Stimulated activated CD4-positive, alpha-beta T cell treated with anti-CD3 and anti-CD28 coated beads, Interleukin-12 subunit alpha, Interleukin-12 subunit beta, amount 100 ng/mL, for 24 hours (primary cell): ENCODE measurements at places on chromosomes 2 and 18.

DNA sequence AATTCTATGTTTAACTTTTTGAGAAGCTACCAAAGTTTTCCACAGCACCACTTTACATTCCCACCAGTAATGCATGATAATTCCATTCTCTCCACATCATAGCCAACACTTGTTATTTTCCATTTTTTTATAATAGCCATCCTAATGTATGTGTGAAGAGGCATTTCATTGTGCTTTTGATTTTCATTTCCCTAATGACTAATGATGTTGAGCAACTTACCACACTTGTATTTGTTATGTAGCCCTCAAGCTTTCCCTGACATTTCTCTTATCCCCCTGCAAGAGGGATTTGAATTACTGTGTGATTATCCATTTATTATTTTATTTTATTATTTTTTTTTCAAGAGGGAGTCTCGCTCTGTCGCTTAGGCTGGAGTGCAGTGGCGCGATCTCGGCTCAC, 23.6 kb upstream of the SOS1 start:
- DNase-seq: no peak

DNA sequence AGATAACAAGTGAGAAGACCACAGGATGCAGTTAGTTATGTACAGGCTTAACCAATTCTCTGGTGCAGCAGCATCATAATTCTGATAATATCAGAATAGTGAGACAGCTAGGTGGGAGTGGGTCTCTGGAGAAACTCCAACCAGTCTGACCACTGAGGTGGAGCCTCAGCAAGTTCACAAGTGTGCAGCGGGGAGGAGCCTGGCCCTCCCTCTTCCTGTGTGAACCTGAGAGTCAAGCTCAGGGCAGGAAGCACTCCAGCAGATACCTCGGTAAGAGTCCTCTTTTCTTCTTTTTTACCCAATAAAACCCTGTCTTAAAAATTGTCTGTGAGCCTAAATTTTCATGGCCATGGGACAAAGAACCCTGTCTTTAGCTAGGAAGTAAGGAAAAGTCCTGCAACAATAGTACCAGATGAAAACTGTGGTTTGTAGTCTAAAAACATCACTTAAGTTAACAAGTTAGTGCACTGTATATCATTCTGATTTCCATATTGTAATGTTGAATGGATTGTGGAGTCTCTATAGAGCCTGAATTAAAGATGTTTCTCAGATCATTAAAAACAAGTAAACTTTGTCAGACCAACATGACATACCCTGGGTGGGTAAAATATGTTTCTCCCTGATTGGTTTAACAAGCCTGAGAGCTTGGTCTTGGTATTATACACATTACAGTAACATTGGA, 370.8 kb downstream of the TMEM182 start:
- no peak for DNase-seq

DNA sequence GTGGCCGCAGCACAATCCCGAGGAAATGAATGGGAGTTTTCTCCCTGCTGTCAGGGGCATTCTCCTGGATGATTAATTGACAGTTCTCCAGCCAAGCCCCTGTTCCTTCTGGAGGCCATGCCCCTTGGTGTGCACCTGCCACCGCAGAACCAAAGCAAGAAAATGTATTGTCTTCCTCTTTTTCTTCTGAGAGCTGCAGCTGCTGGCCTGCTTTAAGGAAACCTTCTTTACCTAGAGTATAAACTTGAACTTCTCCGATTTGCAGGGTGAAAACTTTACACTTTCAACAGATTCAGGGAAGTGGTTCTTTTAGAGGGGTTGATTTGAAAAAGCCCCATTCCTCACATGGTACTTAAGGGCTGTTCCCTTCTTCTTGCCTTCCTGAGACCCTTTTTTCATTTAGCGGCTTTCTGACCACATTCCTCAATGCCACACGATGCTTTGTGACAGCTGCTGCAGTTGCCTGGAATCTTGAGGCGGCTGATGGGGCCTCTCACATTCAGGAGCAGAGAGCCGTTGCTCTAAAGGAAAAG, 402.8 kb downstream of the TXNL1 start:
- DNase-seq: no peak

DNA sequence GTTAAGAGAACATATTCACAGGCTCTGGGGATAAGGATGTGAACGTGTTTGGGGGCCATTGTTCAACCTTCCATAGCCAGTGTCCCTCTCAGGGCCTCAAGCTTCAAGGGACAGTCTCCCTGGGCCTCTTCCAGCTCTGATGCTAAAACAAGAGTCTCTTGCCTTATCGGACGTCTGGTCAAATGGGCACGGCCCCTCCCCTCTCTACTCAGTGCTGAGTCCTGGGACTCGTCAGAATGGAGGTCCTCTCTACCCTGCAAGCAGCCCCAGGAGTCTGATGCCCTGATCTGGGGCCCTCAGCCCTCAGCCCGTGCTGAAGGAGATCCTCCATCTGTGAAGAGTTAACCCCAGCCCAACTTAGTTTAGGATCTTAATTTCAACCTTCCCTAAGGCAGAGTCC, 198.2 kb downstream of the ZFP36L2 start:
- DNase-seq: no peak

DNA sequence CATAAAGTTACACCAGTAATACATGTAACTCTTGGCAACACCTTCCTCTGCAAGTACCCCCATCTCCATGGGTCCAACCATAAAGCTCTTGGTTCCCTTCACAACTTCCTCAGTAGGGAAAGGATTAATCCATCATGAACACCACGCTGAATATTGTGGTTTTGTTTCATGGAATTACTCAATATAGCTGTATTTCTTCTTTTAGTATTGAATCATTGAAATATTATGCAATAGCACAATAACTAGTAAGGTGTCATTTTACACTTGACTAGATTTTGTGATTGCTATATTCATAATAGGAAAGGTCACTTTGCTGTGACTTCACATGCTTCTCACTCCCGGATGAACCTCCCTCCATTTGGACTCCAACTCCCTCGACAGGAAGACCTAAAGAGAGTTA, 29.7 kb upstream of the PID1 start:
- no peak for DNase-seq

DNA sequence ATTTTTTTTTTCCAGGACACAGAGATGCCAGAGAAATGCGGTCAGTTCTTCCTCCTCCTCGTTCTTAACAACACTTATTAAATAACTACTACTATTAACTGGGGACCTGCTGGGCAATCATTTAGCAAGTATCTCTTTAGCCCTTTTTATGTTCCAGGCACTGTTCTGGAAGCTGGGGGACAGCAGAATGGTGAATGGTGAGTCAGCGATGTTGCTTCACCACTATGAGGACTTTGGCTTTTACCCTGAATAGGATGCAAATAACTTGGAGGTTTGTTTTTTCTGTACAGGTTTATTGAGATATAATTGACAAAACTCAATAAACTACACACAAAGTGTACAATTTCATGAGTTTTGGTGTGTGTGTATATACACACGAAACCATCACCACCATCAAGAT, 179.9 kb upstream of the MSH6 start:
- DNase-seq: no peak

DNA sequence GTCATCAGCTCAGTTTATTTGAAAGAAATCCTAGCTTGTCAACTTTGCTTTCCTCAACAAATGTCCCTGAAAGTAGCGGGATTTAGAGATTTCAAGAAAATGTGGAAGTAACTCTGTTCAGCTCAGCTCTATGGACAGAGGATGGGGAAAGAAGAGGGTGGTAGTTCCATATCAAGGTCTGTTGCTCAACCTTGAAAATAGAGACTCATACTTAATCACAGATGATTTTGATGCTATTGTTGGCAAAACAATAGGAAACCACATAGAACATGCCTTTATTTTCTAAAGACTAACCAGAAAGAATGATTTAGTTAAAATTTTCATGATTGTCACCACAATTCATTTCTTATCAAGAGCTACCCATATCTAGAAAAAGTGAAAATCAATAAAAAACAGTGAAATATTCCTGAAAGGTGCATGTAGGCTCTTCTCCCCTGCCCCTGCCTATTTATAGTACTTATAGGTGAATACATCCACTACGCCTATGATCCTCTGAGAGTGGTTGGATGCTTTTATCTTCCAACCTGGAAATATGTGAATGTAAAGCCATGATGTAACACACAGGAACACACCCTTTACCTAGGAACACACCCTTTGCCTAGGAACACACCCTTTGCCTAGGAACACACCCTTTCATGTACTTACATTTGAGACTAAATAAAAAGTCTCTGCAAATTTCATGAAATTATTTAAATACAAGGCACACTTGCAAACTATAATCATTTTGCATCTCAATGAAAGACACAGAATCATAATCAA, 65.8 kb downstream of the ETAA1 start:
- no peak for DNase-seq

GRCh38 chr2:50754514-50754913, 277.4 kb downstream of the NRXN1 start:
- no peak for DNase-seq

- DNase-seq: no peak
These were observed 415.7 kb upstream of the FIGN start for GRCh38 chr2:164151522-164151921.

DNA sequence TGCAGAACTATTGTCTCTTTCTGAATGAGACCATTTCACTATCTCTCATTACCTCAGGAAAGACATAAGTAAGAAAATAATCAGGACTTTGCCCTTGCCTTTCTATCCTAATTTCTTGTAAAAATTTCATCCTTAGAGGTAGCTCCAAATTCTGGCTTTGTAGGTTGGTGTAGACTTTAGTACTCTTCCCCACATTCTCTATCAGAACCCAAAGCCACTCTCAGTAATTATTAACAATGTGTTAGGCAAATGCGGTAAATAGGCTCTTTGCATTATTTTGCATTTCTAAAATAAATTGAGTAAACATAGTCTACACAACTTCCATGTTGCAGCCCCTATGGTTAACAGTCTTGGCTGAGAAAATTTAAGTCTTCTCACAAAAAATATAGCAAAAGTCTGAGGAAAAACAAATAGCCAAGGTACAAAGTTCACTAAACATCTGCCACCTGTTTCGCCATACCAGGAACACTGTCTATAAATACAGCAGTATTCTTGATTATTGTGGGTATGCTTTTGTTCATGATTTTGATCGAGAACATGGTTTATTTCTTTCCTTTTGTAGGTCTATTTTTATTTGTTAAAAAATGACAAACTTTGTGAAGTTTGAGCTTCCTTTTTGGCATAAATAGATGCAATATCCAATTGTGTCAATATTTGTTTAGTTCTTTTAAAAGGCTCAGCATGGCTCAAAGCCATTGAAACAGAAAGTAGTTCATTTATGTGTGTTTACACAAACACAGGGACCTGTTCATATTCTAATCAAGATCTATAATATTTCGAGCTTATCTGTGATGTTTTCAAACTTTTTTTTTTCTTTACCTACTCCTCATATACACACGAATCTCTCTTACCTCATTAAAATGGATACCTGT, 1061.5 kb downstream of the CNTNAP5 start:
- no peak for DNase-seq

DNA sequence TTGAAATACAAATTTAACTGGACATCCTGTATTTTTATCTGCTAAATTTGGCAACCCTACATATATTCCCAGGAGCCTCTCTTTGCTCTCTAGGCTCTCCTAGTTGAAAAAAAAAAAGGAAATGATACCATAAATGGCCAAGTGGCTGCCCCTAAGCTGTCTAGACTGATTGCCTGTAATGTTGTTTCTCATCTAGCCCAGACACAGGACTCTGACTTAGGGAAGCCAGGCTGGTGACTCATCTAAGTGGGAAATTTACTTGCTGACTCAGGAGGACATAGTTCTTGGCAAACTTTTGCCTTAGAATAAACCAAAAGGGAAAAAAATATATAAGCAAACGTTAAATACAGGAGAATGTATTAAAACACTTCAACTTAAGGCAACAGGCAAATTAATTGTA, 14.6 kb upstream of the ITGAV start:
- DNase-seq: no peak

GRCh38 chr2:143125717-143126116, 3.5 kb upstream of the ARHGAP15 start:
- DNase-seq: no peak

DNA sequence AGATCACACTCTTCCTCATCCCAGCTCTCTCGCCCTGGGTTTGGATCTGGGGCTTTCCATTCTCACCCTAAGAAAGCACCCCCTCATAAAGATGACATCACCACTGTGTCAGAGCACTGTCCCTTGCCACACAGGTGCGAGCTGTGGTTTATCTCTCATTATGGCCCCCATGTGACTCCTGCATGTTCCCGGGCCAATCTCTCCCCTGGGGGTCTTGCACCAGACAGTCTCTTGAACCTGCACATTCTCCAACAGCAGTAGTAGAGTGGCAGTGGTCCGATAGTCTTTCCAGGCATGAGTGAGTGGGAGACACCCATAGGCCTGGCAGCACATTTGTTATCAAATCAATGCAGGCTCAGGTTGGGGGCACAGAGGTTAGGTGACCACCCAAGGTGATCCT, 130.5 kb downstream of the HRH4 start:
- no peak for DNase-seq

GRCh38 chr2:31531101-31531500, 49.6 kb downstream of the SRD5A2 start:
- DNase-seq: no peak

DNA sequence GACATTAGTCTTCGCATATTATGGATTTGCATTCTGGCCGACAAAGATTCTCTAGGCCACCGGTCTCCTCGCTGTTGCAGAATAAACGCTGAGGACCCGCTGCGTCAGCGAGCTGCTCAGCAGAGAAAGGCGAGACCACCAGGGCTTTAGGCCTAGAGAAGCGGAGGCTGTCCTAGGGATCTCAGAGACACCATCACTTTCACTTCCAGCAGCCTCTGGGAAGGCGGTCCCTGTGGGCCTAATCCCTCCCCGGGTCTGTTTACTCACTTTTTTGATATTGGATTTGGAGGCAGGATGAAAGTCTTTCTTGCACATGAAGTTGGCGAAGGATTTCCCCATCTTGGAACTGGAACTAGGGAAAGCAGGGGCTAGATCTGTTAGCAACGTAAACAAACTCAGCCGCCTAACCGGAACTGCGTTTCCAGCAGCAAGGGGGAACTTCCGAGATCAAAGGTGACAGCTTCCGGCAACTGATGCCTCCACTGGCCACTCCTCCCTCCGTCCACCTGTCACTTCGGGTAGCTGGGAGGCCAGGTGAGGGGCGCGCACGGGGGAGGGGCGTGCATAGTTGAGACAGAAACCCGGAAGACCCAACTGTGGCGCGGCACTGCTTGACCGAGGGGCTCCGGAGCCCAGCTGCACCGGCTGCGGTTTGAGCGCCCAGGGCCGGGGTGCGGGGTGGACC, at the start of gene SCRN3:
Gene SCRN3 (plus strand): TSS at position 447 of the 685 bp plus-strand sequence. CDS start 2,554 bp downstream, outside the sequence.
- peak; percentile 63 for DNase-seq

DNA sequence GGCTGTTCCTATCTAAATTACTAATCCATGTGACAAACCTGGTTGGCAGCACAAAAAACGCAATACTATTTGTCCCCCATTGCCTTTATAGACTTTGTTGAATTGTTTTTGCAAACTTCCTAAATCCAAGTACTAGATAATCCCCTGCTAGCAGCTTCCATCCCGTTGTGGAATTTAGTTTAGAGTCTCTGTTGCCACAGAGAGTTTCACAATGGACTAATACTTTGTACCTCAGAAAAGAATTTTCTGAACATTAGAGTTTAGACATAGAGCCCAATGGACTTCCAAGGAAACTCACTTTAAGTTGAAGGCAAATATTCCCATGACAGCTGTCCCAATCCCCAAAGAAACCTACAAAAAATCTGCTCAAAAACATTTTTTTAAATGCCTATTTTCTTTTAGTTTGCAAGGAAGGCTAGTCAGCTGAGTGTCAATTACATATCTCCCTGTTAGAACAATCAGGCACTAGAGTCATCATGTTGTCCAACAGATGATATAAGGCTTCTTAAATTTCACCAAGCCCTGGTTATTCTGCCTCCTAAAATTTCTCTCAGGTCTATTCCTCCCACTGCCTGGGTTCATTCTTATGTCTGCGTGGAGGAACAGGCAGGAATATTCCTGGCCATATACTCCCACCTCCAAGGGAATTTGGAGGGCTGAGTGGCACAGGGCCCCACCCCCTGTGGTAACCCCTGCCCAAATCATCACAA, 27.2 kb downstream of the RNF152 start:
- DNase-seq: no peak
